ENCODE measurements at places on chromosomes 11 and 22.

- no peak for DNase-seq
Observed at GRCh38 chr11:48037709-48038468, 57.5 kb downstream of the PTPRJ start.

DNA sequence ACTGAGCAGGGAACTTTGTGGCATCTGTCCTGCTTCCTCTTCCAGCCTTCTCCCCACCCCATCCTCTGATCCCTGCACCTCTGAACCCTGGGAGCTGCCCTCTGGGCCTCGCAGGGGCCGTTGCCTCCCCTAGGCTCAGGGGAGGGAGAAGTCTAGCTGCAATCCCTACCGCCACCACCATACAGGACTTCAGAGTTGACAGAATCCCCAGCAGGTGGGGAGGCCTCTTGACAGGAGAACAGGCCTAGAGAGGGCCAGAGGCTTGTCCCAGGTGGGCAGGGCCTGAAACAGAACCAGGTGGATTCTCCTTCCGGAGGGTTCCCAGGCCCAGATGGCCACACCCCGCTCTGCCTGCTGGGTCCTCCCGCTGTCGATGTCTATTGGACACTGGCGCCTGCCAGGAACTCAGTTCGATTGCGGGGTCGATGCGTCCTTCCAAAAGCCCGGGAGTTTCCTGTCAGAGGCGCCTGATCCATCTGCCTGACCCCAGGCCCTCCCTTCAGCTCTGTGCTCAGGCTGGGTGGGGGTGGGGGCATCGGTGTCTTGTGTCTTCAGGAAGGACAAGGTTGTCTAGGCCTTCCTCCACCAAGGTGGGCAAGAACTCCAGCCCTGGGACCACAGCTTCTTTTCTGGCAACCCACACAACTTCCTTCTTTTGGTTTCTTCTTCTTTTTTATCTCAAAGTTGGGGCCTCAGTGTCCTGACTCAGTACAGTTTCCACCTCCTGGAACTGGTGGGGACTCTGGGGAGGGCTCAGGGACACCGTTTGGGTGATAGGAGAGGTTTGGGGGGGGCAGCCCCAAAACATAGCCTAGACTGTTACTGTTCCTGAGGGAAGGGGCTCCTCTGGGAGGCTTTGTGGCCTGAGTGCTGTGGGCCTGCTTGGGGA is 6.4 kb downstream of the STARD10 start:
- DNase-seq = no peak

DNA sequence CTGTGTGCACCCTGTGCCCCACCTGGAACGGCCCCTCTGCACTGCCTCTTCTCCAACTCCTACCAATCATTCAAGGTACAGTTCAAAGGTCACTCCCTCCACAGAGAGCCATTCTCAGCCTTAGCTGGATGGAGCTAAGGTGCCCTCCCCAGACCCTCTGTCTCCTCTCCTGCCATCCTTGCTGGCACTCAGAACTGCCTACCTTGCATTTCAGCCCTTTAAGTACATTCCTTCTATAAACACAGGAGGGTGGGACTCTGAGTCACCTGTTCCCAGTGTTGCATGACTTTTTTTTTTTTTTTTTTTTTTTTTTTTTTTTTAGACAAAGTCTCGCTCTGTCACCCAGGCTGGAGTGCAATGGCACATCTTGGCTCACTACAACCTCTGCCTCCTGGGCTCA is 8.6 kb downstream of the TTLL1 start:
- DNase-seq = no peak

DNA sequence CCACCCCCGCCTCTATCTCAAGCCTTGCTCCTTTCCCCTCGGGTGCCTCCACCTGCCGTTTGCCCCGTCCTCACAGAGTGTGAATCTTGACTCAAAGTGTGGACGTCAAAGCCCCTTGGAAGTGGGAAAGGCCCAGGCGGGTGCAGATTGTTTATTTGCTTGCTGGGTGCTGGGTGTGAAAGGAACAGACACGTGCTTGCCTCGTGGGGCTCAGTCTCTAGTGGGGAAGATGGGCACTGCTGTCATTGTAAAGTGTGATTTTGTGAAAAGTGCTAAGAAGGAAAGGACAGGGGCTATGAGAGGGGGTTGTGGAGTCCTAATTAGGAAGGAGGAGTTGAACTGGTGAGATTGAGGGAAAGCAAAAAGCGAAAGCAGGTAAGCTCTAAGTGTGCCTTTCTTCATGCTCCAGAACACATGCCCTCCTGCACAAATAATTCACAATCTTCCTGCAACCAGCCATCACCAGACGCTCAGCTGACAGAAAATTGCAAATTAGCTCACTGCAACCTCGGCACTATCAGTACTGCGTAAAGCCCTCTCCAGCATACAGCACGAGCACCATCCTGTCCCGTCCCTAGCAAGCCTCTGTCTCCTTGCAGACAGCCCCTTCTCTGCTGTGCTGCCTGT is 9.7 kb upstream of the GCAT start:
- no peak for DNase-seq

GRCh38 chr11:131899950-131900580 is 529.6 kb downstream of the NTM start:
- DNase-seq = no peak

- no peak for DNase-seq
Observed at GRCh38 chr11:42085736-42086135, 626.3 kb upstream of the LRRC4C start.

GRCh38 chr22:19895160-19895849 is 40.6 kb upstream of the GNB1L start:
- DNase-seq = no peak

DNA sequence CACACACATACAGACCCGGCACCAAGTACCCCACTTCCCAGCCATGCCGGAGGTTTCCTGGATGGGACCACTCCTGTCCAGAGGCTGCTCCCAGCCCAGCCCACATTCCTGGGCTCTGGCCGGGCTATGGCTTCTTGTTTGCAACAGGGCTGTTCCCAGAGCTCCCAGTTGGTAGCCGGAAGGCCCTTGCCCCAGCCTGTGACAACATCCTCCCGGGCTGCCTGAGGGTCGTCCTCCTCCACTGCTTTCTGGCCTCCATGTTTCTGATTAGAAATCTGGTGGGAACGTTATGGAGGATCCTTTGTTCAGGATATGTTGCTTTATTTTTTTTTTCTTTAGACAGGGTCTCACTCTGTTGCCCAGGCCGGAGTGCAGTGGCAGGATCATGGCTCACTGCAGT is 952 bp upstream of the CYP2D6 start:
- DNase-seq = no peak

DNA sequence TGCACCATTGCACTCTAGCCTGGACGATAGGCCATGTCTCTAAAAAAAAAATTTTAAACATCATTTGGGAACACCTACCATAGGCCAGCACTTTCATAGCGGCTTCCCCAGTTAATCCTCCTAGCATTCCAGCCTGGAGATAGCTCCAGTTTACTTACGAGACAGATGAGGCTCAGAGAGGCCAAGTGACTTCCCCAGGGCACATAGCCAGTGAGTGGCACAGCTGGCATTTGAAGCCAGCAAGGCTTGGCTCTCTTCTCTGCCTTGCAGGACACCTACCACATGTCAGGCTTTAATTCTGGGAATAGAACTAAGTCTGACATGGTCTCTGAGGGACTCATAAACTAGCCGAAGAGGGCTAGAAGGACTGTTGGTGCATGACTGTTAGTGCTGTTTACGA is 4.9 kb upstream of the TAGLN start:
- no peak for DNase-seq

DNA sequence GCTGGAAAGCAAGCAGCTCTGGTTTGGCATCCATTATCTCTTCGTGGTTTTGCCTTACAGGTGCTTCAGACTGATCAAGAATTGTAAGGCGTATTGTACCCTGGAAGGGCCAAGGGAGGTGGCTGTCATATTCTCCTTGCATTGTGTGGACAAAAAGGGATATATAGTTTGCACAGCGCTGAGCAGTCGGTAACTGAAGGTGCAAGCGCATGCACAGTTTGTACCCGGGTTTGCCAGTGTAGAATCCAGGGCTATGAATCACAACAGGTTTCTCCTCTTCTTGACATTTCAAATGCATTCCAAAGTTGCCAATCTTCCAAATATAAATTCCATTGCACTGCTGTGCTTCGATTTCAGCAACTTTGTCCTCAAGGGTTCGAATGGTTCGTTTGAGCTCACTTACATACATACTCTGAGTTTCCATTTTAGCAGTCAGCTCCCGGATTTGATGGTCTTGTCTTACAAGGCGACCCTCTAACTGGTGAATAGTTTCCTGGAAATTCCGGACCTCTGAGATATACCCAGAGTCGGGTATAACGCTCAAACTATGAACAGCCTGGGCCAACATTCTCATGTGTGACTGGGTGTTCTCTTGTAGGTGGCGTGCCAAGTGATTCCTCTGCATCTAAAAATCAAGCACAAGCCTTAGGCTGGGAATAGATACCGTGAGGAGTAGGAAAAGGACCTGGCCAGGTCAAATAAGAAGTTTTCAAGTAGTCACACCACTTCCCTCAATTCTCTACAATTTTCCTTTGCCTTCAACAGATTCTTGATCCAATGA is 19.9 kb downstream of the TRAF6 start:
- no peak for DNase-seq

DNA sequence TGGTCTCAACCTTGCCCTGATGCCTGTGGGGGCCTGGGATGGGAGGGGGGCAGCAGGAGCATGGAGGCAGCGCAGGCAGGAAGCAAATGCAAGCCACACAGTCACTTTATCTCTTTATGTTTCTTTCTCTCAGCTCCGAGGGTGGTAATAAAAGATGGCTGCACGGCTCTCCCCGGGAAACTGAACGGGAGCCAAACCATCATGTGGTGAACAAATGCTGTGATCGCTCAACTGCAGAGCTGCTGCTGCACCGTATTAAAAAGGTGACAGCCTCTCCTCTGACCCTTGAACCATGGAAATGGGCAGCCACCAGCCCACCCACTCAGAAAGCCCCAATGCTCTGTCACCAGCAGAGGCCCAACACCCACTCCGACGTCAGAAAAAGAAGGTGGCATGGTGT is 110.0 kb downstream of the TIMP3 start:
- DNase-seq = no peak

GRCh38 chr22:17266251-17266971 is 47.2 kb upstream of the ADA2 start:
- DNase-seq = no peak

DNA sequence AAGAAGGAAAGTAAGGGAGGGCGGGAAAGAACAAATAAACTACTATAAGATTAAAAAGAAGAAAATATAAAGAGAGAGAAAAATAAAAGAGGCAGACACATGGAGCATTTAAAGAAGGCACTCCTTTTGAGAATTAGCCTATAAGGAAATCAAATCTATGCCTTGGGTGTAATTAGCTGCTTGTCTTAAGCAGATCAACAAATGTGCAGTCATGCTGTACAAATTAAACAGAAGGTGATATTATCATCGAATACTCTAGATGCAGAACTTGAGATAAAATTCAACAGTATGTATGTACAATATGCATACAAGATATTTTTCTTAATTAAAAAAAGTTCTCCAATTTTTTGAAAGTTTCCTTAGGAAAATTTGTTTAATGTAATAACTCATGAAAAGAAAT is 623.0 kb upstream of the CHORDC1 start:
- DNase-seq = no peak

- DNase-seq = no peak
Observed at GRCh38 chr11:66747480-66747879, 18.5 kb upstream of the SPTBN2 start.

DNA sequence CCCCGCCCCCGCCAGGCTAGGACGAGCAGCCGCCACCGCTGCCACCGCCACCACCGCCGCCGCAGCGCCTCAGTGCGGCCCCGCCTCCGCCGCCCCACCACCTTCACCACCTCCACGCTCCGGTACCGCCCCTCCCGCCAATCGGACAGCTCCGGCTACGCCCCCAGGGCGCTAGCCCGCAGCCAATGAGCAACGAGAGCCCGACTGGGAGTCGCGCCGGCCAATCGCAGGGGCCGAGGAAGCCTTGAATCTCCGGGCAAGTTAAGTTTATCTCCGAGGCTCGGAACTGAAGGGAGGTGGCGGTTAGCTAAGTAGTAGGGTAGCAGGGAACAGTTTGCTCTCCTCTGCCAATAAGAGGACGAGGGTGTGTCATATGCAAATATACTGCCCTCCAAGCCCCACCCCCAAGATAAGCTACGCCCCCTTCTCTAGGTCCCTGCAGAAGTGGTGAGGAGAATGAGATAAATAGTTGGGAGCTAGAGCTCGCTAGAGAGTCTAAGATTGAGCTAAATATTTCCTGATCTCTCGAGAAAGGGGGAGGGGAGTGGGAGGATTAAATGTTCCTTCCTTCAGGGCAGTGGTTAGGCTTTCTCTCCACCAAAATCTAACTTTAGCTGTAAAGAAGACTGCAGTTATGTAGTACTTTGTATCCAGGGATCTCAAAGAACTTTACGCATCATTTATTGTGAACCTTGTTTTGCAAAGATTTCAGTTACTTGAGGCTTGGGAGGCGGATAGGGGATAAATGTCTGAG is at the start of gene SESN3:
TSS of gene SESN3 (minus strand) at position 76 of the 754 bp plus-strand sequence. CDS start 342 bp downstream, outside the sequence.
- peak; percentile 95 for DNase-seq

DNA sequence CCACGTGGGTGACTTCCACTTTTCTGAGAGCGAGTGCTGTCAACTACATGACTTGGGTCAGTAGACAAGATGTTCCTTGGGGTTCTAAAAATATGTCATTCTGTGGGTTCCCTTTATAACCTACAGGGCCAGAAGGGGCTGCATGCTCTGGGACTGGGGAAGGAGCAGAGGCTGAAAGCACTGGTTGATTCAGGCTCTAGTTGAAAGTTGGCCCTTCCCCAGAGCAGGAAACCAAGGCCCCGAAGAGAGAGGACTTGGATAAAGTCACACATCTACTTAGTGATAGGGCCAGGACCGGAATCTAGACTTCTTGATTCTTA is 9.9 kb downstream of the ADAMTS15 start:
- no peak for DNase-seq

DNA sequence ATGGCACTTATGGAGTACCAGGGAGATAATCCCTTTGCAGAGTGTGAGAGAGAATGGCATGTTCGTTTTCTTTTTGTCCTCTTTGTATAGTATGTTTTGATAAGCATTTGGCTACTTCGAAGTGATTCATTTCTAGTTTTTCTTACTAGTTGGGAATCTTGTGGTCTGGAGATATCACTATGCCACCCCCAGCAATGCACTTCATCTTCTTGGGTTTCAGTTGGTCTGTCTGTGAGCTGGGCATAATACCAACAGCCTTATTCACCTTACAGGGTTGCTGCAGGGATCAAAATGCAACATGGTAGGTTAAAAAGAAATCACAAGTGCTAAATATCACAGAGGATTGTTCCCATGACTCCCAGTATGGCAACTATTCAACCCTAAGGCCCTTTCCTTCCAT is 387.8 kb upstream of the CADM1 start:
- DNase-seq = no peak

GRCh38 chr22:30537083-30537731 is 9.3 kb downstream of the SEC14L6 start:
- no peak for DNase-seq

DNA sequence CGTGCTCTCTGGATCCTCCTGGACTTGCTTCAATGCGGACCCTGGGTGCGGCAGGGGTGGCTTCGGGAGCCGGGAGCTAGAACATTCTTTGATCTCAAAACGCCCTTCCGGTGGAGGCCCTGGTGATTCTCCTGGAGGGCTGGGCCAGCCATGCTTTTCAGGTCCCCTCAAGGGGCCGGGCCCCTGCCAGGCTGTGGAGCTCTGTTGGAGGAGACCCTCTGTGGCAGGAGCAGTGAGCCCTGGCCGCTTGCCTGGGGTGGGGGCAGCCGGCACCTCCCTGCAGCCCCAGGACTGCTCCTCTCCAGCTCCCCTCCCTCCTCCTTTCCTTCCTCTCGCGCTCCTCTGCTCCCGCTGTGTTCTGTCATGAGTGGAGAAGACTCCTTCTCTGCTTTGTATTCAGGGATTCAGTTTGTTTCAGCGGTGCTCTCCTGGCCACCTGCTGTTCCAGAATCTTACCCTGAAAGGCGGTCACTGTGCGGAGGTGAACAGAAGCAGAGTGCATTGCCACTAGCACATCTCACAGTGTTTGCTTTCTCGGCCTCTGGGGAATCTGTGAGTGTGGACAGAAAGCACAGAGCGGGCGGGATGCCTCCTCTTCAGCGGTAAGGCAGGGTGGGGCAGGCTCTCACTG is 289.1 kb downstream of the TBC1D22A start:
- no peak for DNase-seq

Data from GM12864 (cell line).